NCI-H2171 (cell line): ENCODE measurements at places on chromosomes 6 and 20.
A peak's percentile ranks its signal among the peaks of the same experiment; 100 is the strongest.

DNA sequence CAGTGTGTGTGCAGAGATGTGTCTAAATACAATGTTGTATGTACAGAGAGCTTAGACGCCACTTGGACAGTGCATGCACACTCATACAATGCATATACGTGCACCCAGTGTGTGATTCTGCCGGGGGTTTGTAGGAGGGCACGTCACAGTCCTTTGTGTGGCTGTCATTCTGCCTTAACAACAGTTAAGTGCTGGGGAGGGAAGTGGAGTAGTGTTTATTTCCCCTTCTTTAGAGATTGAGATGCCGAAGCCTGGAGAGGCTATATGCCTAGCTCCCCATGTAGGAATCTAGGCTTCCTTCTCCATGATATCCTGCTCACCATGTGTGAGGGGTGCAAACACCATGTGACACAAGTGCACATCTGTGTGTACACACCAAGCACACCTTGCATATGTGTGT is 38.2 kb downstream of the MDFI start:
- no peak for DNase-seq

GRCh38 chr6:41061196-41061726 is 8.3 kb downstream of the APOBEC2 start:
- DNase-seq = no peak

DNA sequence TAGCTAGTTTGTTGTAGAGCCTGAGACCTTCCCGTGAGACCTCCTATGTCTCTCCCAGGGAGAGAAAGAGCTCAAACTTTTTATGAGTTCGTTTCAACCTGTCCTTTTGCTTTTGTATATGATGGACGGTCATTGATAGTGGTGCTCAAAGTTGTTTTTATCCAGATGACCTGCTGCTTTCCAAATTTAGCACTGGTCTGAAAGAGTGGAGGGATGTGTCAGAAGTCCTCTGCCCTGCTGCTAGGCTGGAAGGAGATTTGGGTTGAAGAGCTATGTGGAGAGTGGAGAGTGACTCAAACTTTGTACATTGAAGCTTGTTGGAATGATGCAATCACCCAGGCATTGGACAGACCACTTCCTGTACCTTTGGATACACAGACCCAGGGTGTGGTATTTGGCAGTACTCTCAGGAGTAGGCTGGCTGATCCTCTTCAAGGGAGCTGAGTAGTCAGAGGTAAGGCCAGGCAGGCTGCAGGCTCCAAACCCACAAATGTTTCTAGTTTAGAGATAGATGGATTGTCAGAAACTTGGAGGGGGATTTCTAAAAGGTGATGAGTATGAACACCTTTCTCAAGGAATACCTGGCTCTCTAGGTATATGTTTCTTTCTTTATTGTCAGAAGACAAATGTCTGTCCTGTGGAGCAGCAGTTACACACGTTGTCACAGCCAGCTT is 49.4 kb upstream of the RREB1 start:
- no peak for DNase-seq

DNA sequence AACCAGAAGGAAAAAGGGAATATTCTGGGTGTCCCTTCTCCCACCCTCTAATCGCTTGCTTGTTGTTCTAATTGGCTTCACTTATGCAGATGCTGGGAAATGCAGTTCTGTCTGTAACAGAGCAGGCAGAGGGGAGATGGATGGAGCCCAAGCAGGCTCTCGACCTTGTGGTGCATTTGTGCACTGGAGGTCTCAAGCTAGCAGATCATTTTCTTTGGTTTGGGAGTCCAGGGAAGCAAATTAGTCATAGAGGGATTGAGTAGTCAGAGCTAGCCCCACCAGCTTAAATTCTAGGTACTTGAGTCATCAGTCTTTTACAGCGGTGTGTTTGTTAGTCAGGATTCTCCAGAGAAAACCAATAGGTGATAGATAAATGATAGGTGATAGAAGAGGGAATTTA is 234.7 kb upstream of the ECI2 start:
- no peak for DNase-seq

GRCh38 chr6:121309768-121310469 is 24.4 kb downstream of the TBC1D32 start:
- no peak for DNase-seq

GRCh38 chr6:137046871-137047412 is 2.2 kb upstream of the IL20RA start:
- no peak for DNase-seq

DNA sequence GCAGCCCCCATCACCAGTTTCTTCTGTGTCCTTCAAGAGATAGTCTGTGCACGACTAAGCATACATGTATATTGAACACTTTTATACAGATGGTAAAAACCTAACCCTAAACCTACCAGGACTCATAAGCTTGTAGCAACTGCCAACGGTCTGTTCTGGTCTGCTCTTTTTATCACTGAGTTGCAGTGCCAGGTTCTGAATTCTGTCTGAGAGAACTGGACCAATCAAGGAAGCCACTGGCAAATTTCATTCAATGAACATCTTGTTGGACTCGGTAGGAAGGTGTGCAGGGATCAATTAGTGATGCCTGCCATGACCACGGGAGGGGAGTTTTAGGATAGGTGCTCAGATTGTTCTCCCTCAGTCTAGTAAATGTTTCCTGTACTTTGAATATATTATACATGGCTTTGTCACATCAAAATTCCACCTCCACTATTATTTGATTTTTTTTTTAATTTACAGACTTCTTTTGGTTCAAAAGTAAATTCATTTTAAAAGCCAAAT is 146.8 kb downstream of the EYA2 start:
- DNase-seq = no peak

DNA sequence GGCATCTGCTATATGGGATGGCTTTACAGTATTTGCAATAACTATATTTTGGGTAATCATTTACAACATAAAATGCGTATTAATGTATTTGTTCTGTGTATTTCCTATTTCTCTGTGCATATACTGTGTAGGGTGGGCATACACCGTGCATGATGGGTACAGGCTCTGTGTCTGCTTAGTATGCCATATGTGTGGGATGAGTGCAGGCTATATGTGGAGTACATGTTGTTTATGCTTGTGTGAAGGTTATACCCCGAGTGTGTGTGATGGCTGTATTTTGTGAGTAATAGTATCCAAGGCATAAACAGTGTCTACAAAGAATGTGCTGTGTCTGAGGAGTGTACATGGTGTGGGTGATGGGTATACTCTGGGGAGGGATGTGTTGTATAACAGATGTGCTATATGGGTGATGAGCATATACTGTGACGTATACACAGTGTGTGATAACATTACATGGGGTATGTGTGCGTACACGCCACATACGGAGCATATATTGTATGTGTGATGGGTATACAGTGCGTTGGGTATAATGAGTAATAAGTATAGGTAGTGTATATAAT is 52.7 kb downstream of the CPXM1 start:
- DNase-seq = no peak

DNA sequence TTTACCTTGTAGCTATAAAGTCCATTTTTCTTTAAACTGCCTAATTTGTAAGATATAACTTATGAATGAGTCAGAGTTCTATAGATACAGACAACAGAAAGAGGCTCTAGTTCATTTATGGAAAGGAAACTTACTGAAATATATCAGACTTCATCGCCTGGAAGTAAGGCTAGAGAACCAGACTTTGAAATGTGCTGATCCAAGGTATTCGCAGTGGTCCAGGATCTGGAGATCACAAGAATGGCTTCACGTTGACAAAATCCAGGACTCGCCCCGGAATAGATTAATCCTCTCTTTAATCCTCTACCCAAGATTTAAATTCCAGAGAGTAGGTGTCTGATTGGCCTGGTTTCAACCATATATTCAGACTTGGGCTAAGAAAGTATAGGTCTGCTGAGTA is 69.1 kb upstream of the LOC128125822 start:
- DNase-seq = no peak

DNA sequence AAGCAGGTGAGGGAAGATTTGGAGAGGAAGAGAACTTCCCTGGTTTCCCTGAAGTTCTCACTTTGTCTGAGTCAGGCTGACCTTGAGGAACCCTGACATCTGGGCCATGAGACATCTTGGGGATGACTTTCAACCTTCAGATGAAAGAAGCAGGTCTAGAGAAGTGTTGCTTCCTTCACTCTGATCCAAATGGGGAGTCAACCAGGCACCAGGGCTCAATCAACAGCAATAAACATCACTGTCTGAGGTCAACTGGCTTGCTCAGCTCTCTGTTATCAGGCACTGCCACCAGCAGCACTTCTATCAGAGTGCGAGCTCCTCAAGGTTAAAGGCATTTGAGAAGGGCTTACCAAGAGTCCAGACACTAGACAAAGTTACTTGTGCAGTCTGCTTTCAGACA is 6.3 kb downstream of the ACOT8 start:
- DNase-seq = no peak

DNA sequence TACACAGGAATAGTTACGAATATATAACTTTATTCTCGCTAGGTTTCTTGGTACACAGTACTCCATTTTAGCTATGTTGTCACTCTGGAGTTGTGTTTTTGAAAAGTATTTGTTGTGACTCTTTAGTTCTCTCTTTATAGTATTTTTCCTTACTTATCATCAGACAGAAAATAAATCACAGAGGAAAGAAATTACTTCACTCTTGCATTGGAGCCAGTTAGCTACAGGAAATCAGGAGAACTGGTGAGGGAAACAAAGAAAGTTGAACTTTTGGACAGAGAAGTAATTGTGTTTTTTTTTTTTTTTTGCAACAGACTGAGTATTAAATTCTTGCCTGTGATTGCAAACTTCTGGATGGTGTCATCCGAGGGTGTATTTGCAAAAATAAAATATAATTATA is 33.9 kb downstream of the DSE start:
- DNase-seq = no peak

- peak; percentile 35 for DNase-seq
These were observed 15.8 kb upstream of the LIN28B start for GRCh38 chr6:104940893-104941728.

GRCh38 chr20:61082720-61083119 is 169.3 kb upstream of the CDH4 start:
- no peak for DNase-seq

GRCh38 chr6:10093282-10093681 is 321.6 kb downstream of the TFAP2A start:
- no peak for DNase-seq

- DNase-seq = no peak
These were observed 566.2 kb upstream of the NRSN1 start for GRCh38 chr6:23559587-23560343.

DNA sequence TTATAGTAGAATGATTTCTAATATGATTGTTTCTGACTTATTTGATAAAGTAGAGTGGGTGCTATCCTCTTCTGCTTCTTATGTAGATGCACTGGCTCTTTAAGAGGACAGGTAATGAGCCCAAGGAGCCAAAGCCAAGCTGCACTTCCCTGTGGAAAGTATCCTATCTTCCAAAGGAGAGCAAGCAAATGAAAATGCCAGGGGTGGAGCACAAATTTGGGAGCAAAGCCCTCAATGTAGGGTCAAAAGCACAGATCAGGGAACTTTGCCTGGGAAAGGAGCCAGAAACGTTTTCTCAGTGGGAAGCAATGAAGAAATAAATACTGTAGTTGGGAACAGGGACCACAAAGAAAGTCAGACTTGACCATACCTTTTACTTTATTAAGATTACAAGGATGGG is 242.9 kb downstream of the SYNE1 start:
- DNase-seq = no peak

GRCh38 chr6:81556551-81556950 is 195.9 kb downstream of the TENT5A start:
- no peak for DNase-seq

DNA sequence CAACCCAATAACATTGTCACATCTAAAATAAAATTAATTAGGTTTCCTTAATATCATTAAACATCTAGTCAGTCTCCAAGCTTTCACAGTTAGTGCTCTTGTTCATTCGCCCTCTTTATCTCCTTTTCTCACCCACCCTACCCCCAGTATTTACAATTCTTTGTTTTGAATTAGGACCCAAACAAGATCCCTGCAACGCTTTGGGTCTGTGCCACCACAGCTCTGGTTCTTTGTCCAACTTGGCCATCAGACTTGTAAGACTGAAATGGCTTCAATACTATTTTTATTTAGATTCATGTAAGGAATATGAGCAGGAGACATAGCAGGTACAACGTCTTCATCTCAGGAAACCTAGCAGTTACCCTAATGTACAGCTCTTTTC is 276.5 kb downstream of the CDKAL1 start:
- no peak for DNase-seq

GRCh38 chr20:38835792-38836191 is 30.3 kb downstream of the PPP1R16B start:
- DNase-seq = no peak

- DNase-seq = no peak
These were observed 101.2 kb downstream of the EPHA7 start for GRCh38 chr6:93318121-93318520.

- no peak for DNase-seq
These were observed 197.3 kb upstream of the SNX9 start for GRCh38 chr6:157625764-157626163.

- DNase-seq = no peak
These were observed 78.5 kb upstream of the AHI1 start for GRCh38 chr6:135576055-135576454.

GRCh38 chr6:5706124-5707033 is 300.3 kb downstream of the NRN1 start:
- DNase-seq = no peak

DNA sequence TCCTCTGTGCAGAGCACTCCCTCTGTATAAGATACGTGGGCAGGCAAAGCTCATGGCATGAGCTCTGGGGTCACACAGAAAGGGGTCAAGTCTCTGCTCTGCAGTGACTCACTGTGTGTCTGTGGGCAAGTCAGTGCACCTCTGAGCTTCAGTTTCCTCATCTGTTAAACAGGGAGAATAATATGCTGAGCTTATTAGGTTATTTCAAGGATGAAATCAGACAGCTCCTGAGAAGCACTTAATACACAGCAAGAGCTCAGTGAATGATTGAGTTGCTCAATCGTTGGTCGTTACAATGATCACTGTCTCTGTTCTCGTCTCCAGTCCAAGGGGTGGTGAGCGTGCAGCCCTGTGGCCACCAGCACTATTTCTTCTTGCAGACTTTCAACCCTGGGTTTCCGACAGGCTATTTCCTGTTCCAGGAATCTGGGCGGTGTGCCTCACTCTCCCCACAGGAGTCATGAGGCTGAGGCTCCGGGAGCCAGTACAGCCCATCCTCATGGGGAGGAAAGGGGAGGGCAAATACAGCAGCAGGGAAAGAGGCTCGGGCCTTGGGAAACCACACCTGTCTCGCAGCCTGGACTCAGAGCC is 28.9 kb downstream of the KIAA1755 start:
- no peak for DNase-seq

GRCh38 chr6:10558565-10558964 is 37.4 kb downstream of the GCNT2 start:
- DNase-seq = no peak

DNA sequence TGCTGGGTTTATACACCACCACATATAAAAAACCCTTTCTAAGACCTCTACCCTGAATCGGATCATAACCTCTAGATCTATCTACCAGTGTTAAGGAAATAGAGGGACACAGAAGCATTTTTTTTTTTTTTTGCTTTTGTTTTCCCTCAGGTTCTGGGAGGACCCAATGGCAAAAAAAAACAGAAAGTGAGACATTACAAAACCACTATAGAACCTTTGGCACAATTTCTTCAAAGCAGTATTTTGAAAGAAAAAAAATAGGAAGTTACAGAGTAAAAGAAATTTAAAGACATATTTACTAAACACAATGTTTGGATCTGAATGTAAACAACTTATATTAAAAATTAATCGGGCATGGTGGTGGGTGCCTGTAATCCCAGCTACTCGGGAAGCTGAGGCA is 1258.7 kb upstream of the GJE1 start:
- DNase-seq = no peak

- no peak for DNase-seq
These were observed 104.4 kb downstream of the TOX2 start for GRCh38 chr20:44018942-44019637.
